ENCODE measurements at places on chromosomes 1 and 21.

GRCh38 chr1:158095737-158096335, 84.9 kb upstream of the CD1D start:
- DNase-seq, result no peak

DNA sequence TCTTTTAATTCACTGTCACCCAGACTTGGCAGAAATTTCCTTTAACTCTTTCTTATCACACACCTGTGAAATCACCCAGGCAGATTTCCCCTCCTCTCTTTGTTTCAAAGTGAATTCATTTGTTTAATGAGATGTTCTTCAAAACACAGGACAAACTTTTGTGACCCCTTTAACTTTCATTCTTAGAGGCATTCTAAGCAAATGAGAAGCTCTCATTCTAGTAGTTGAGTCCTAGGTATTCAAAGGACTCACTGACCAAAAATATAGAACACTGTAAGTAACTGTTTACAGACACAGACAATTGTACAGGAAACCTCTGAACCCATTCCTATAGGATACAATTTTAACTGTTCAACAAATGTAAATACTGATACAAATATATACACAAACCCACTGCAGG, 16.9 kb downstream of the LRRC8C start:
- no peak for DNase-seq

- DNase-seq, result no peak
These were observed 75.4 kb downstream of the UBE4B start for GRCh38 chr1:10108134-10108663.

DNA sequence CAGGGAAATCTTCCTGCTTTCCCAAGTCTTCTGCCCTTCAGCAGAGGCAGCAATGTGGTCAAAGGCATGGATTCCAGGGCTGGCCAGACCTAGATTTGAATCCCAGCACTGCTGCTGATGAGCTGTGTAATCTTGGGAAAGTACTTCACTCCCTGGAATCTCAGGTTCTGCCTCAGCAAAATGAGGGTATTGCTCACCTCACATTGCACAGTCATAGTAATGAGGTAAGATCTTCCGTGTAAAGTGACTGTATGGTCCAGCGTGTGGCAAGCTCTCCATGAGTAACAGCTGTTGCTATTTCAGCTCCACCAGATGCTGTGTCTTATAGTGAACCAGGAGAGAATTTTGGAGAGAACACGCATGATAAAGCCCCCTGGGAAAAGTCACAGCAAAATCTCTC, 56.1 kb upstream of the F3 start:
- DNase-seq, result no peak

- no peak for DNase-seq
These were observed 70.9 kb upstream of the ACOT11 start for GRCh38 chr1:54477153-54477561.

DNA sequence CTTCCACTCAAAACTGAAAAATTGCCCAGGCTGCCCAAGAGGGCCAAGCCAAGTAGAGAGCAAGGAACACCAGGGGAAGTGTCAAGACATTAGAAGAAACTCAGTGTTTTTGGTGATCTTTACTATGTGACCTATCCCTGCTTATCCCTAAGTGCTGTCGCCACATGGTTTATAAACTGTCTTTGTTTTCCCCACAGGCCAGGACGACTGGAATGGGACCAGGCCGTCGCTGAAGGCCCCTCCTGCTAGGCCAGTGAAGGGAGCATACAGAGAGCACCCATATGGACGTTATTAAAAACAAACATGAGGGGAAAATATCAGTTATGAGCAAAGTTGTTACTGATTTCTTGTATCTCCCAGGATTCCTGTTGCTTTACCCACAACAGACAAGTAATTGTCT, 28.7 kb downstream of the KHDRBS1 start:
- no peak for DNase-seq

DNA sequence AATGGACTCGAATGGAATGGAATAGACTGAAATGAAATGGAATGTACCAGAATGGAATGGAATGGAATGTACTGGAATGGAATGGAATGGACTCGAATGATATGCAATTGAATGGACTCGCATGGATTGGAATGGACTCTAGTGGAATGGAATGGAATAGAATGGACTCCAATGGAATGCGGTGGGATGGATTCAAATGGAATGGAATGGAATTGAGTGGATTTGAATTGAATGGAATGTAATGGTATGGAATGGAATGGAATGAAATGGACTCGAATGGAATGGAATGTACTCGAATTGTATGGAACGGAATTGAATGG, 99.6 kb upstream of the FBXO28 start:
- no peak for DNase-seq

GRCh38 chr1:228048120-228048519, 34.4 kb upstream of the ARF1 start:
- DNase-seq, result no peak

DNA sequence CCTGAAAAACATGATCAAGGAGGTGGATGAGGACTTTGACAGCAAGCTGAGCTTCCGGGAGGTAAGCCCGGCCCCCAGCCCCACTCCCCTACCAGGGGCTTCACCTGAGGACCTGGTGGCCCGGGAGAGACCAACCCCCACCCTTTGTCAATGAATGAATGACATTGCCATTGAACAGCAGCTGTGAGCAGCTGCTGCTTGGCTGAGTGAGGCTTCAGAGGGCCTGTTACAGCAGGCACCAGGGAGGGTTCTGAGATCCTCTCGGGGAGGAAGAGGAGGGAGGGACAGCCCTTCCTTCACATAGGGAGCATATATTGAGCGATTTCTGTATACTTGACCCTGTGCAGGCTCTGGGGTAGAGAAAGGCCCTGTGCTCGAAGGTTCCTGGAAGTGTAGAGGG, 12.3 kb upstream of the CTRC start:
- DNase-seq, result no peak

GRCh38 chr21:24955275-24955961, 651.9 kb downstream of the MRPL39 start:
- no peak for DNase-seq

DNA sequence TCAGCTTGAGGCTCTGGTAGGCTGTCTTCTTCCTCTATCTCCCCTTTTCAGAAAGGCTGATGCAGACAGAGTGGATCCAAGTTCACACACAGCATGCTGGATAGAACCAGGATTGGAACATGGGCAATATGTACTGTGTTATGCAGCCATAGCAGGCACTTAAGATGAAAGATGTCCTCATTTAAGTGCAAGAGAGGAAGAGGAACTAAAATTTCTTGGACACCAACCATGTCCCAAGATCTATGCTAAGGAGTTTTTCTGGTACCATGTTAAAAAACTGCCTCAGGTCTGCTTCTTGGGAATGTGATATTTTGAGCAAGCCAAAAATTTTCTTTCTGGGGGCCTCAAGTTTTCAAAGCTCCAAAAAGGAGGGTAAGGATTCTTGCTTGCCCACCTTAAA, 1.2 kb downstream of the SDHB start:
- DNase-seq, result no peak

- no peak for DNase-seq
These were observed 479 bp downstream of the POGK start for GRCh38 chr1:166839600-166840308.

DNA sequence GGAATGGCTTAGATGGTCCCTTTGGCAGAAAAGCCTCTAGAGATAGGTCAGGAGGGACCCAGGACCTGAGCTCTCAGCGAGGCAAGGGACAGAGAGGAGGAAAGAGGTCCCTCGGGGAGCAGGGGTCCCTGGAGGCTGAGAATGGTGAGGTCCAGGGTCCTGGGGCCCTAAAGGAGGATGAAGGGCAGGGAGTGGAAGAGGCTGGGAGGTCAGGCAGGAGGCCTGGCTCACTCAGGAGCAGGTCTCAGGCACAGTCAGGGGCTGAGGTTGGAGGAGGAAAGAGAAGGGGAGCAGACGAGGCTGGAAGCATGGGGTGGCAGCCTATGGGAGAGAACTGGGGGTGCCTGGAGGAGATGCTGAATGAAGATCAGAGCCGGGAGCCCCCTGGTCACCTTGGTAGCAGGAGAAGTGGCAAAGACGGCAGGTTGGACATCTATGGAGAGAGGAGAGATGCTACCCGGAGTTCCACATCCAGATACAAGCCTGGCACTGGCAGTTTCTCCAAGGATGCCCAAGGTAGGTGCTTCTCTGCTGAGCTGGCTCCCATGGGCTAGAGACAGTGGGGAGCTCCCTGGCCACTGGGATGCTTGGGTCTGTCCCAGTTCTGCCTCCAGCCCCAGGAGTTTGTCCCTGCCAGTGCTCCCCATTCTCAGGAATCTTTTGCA, 22.6 kb downstream of the IGFN1 start:
- DNase-seq, result no peak

DNA sequence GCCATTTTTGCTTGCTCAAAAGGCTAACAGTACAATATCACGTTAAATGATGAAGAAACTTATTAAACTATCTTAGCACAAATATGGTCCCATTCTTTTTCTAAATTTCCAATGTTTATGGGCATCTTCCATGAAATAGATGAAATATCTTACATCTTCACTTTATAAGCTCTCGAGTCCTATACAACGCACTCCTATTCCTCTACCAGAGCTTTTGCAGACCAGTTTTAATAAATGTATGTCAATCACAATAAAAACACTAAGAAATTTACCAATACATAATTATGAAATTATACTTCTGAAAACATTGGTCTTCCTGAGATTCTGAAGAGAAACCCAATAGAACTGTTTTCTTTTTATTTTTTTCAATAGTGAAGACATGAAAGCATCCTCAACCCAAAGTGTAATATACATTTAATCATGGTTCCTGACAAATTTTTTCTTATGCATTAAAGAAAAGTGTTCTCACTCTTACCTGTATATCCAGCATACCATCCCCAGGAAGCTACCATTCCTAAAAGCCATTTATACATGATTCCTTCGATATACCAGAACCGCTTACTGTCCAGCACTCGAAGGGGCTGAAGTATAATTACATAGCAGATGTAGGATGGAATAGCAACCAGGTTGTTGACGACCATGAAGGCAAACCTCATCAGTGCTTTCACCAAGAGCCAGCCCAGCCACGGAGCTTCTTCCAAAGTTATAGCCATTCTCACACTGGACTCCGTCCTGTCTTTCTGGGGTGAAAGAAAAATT, 1.8 kb downstream of the LPGAT1 start:
- DNase-seq, result no peak

- DNase-seq, result no peak
These were observed 69.5 kb downstream of the GADD45A start for GRCh38 chr1:67754526-67754920.

GRCh38 chr1:201108614-201109013, 3.6 kb downstream of the CACNA1S start:
- DNase-seq, result no peak

- DNase-seq, result no peak
These were observed 62.8 kb downstream of the XCL2 start for GRCh38 chr1:168480997-168481396.

DNA sequence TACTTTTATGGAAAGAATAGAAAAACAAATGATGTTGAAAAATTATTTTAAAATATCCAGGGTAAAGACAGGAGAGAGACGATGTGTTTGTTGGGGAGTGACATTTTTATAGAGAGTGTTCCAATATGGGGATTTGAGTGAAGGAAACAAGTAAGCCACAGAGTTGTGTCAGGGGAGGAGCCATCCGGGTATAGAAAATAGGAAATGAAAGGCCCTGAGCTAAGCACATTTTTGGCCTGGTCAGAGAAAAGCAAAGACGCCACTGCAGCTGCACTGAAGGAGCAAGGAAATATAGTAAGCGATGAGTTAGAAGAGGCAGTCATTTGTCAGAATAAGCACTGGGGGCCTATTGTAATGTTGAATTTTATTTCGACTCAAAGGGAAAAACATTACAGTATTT, 107.3 kb upstream of the ADGRL4 start:
- DNase-seq, result no peak

- DNase-seq, result no peak
These were observed 6.6 kb upstream of the CD46 start for GRCh38 chr1:207745285-207745684.
